Dorsolateral prefrontal cortex (tissue), 122 donors: ENCODE measurements at places on chromosomes 11 and 22.

GRCh38 chr11:5159806-5160205 is 5.2 kb upstream of the OR52A1 start:
- DNase-seq: no peak

- no peak for DNase-seq
Measured at GRCh38 chr11:22785251-22785650, 44.4 kb downstream of the SVIP start.

- DNase-seq: no peak
Measured at GRCh38 chr11:114130629-114131277, 71.2 kb downstream of the ZBTB16 start.

DNA sequence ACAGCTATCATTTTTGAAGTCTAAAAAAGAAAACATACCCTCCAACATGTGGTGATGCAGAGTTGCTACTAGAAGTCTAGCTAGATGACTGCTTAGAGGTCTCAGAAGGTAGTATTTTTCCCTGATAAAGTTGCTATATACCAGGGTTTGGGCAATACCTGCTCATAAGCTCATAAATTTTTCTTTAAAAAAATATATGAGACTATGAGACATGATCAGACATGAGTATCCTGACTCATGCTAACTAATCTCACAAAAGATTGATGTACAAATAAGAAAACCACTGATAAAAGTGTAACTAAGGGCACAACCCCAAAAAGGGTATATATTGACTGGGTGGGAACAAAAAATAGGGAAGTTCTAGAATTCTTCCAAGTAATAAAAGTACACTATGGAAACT is 740.9 kb downstream of the METTL15 start:
- no peak for DNase-seq

DNA sequence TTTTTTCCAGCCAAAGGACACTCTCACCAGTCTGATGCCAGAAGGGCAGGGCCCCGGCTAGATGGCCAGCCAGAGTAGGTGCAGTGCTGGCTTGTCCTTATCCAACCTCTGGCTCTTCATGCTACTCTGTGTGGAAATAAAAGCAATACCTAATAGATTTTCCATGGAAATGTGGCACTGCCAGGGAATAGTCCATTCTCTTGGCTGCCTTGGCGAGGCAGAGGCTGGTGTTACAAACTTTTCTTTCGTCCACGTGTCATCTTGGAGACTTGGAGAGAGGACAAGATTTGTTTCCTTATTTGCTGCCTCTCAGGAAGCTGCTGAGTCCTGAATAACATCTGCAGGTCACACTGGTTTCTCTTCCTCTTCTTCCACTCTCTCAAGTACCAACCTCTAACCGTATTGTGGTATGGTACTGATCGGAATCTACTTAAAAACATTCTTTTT is 17.2 kb upstream of the C1QTNF4 start:
- no peak for DNase-seq

GRCh38 chr11:59102259-59102765 is 4.7 kb upstream of the FAM111B start:
- DNase-seq: peak; percentile 46

- DNase-seq: no peak
Measured at GRCh38 chr11:10996678-10997077, 138.8 kb upstream of the ZBED5 start.

- no peak for DNase-seq
Measured at GRCh38 chr22:17794726-17795542, 20.7 kb upstream of the BID start.

- DNase-seq: no peak
Measured at GRCh38 chr11:67248653-67249052, 17.6 kb upstream of the GRK2 start.

DNA sequence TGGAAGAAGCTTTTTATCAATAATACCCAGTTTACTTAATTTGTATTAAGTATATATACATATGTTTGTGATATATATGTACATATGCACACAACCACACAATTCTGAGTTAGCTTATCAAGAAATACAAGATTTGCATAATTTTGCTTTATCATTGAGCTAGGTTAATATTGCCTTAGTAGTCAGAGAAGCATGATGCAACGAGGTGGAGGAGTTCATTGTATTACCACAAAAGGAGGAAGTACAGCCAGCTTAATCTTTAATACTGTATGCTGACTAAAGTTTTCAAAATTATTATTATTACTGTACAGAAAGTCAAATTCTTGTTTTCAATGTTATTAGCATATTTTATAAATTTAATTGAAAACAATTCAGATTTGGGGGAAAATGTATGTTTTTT is 278.4 kb upstream of the PDGFD start:
- no peak for DNase-seq

DNA sequence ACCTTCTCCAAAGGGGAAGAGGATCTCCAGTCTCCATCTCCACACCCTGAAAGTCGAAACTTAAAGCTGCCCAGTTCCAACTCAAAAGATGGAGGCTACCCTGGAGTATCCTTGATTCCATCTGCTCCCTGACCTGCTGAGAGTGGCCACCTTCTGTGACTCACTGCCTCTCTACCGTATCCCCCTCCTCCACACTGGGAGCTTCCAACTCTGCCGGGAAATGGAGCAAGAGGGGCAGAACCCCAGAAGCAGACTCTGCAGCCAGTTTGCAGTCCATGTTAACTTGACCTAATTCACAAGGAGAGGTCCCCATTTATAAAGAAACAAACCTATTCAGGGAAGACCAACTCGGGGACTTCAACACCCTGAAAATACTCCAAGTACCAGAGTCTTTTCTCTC is 22.0 kb upstream of the IRAG1 start:
- DNase-seq: no peak

GRCh38 chr22:37019309-37020191 is at the start of the genes MPST and TST:
Gene MPST (plus strand): TSS chr22:37019742. CDS start chr22:37019837, 95 bp downstream.
Gene TST (minus strand): TSS chr22:37019447. CDS start chr22:37018732, 715 bp downstream.
- DNase-seq: peak; percentile 48

GRCh38 chr22:39845529-39845928 is 48.0 kb downstream of the ENTHD1 start:
- DNase-seq: no peak

DNA sequence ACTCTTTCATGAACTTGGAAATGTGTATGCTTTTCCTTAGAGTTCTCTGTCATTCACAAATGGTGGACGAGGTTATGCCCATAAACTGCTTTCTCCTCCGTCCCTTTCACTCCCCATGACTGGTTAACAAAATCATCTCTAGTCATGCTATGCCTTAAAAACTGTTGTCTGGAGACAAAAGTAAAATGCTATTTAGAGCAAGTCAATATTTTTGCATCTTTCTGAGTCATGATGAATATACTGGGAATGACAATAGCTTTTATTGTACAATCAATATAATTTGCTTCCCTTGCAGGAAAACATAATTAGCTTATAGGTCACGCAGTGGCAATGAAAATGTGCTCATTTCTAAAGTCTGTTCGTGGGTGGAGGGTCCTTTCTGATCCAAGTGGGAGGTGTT is 216.7 kb upstream of the SORL1-AS1 start:
- DNase-seq: no peak

GRCh38 chr22:50498322-50498890 is 9.1 kb downstream of the LMF2 start:
- no peak for DNase-seq

GRCh38 chr11:116814502-116814901 is 8.6 kb downstream of the APOA4 start:
- no peak for DNase-seq

DNA sequence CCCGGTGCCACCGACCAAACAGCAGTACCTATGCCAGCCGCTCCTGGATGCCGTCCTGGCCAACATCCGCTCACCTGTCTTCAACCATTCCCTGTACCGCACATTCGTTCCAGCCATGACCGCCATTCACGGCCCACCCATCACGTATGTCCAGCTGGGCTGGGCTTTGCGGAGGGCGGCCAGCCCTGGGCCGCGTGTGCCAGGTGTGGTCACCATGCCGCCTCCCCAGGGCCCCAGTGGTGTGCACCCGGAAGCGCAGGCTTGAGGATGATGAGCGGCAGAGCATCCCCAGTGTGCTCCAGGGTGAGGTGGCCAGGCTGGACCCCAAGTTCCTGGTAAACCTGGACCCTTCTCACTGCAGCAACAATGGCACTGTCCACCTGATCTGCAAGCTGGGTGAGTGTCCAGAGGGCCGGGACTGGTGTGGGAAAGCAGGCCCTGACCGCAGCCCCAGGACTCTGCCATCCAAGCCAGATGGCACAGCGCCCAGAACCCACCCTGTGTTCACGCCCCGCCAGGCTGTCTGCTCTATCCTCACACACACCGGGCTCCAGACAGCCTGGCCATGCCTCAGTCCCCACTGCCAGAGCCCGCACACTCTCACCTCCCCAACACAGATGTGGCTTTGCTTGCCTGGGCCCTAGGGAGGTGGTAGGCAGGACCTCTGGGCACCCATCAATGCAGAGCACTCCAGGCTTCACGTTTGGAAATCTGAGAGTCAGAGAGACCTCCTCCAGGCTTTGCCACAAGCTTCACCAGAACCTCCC is 77.6 kb downstream of the MED15 start:
- DNase-seq: no peak

DNA sequence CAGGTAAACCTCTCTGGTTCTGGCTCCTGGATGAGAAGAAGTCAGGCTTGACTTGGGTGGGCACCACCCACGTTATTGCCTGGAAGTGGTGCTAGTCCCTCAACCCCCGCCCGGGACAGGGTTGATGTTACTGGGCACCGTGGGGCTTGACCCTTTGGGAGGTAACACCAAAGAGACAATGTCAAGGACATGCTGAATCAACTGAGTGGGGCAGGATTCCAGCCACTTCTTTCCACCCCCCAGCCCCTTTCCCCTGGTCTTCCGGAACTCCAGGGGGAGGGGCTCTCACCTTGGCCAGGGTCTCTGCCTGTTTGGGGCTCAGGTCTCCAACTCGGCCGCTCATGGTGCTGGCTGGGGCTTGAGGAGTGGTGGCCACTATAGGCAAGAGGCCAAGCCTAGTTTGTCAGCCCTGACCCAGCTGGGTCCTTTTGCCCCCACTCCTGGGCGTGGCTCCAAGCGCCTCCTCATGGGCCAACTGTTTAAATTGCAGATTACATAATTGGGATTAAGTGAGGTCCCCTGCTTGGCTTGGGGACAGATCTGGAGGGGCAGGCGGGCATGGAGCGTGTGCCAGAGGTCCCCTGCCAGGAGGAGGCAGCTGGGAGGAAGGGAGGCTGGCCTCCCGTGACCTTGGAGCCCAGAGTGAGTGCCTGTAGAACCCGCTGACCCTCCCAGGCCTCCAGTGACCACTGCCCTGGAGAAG is at the start of gene SEC14L3:
TSS of gene SEC14L3 (minus strand) at position 402 of the 703 bp plus-strand sequence. CDS start at position 343, 59 bp downstream.
- DNase-seq: no peak

DNA sequence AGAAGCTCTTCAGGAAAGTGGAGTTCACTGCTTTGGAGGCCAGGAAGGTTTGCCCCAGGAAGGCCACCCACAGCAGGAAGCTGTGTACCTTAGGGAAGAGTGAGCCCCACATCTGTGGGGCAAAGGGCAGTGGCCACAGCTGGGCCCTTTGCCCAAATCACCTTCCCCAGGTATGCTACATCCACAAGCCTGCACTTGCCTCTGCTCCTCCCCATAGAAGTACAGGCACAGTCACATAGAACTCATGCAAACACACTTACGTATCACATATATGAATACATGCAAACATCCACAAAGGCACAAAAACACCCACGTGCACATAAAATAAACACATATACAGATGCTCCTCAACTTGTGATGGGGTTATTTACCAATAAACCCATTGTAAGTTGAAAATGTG is 2.1 kb downstream of the TRIM29 start:
- DNase-seq: no peak

DNA sequence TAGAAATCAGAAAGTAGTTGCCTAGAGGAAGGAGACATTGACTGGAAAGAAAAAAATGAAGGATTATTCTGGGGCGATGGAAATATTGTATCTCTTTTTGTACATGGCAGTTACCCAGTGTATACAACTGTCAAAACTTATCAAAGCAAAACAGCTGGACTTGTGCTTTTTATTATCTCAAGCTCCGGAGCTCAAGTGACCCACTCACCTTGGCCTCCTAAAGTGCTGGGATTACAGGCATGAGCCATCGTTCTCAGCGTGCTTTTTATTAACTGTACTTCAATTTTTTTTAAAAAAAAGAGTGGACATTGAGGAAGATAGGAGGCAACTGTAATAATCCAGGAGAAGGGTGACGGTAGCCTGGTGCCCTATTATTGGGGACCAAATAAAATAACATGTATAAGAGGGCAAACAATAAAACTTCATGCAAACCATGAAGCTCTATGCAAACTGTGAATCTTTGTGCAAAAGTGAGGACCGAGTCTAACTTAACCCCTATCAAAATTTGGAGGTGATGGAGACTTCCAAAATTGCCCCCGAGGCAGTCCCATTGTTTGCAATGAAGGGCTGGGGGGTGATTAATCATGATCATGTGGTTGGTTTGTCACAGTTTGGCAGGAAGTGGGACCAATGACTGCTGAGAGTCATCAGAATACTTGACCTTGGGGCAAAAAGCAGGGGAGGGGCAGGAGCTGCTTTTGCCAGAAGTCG is 23.5 kb downstream of the FZD4 start:
- DNase-seq: no peak

DNA sequence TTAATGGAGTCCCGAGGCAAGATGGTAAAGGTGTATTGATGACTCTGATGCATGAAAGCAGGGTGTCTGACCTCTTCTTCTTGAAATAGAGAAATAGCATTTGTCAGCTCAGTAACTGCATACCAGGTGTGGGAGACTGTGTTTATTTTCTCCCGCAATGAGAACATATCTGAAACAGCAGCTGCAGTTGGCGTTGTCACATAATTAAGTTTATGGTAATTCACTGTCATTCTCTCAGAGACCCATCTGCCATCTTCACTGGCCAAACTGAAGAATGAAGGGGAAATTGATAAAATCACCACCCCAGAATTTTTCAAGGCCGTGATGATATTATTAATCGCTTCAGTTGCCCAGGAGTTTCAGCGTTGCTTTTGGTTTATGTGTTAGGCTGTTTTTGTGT is 20.1 kb upstream of the MCHR1 start:
- DNase-seq: no peak

DNA sequence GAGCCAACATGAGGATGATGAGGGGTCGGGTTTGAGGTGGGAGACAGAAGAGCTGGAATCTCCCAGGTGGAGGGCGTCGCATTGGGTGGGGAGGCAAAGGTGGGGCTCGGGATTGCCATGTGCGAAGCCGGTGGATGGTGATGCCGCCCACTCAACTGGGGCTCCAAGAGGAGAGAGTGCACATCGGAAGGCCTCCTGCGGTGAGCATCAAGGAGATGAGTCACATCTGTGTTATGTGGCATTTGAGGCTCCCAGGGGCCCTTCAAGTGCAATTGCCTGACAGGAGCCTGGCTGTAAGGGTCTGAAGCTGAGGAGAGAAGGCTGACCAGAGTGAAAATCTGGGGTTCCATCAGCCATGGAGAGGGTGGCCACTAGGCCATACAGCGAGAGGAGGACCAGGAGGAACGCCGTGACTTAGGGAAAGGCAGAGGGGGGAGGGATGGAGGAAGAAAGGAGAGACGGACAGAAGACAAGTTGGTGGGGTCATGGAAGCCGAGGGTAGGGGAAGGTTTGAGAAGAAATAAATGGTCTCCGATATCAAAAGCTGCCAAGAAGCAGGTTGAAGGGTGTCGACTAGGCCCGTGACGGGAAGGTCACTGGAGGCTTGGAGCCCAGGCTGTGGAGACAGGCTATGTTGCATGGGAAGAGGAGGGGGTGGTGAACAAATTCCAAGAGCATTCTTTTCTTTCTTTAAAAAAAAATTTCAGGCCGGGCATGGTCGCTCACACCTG is 21.3 kb downstream of the RASD2 start:
- no peak for DNase-seq

- no peak for DNase-seq
Measured at GRCh38 chr11:69360606-69361005, 66.7 kb downstream of the MYEOV start.
